Activated gamma-delta T cell treated with Interleukin-2 at 50 U/mL for 16 hours (primary cell): ENCODE measurements at places on chromosomes 2 and 18.

DNA sequence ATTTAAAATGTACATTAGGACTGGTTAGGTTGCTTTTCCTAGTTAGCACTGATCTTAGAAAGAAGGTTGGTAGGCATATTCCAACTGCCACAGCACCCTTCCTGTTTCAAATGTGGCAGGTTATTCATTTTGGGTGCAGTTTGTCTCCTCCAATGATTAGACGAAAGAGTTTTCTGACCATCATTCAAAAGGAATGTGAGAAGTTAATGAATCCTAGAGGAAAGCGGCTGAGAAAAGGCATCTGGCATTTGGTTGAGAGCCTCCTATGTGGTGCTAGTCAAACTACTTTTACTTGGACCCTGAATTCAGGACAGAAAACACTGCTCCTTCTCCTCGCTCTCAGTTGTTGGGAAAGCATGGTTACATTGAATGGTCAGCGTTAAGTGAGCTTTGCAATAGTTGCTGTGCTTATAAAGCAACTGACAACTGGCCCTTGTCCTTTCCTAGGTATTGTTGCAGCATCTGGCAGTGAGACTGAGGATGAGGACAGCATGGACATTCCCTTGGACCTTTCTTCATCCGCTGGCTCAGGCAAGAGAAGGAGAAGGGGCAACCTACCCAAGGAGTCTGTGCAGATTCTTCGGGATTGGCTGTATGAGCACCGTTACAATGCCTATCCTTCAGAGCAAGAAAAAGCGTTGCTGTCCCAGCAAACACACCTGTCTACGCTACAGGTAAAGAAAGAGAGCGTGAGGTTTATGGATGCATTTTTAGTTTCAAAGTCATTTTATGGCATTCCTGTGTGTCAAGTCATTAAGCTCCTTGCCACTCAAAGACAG is 6.1 kb downstream of the TGIF1 start:
- no peak for DNase-seq

DNA sequence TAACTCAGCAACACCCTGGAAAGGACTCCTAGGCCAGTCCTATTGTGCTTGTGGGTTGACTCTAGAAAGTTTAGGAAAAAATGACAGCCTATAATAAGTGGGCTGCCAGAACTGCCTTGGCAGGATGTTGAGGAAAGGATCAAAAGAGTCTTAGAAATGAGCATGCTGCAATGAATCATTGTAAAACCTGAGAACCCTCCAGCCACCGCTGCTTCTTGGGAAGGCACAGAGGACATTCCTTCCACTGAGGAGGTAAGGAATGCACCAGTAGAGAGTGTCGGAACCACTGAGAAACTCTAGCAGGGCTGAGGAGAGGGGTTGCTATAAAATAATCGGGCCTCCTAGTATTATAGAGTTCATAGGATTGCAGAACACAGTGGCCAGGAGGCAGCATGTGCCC is 146.7 kb upstream of the SMIM21 start:
- no peak for DNase-seq

GRCh38 chr18:32298171-32298667 is 108.4 kb downstream of the MEP1B start:
- no peak for DNase-seq

GRCh38 chr18:24947521-24948305 is 404.3 kb downstream of the ZNF521 start:
- DNase-seq: no peak

DNA sequence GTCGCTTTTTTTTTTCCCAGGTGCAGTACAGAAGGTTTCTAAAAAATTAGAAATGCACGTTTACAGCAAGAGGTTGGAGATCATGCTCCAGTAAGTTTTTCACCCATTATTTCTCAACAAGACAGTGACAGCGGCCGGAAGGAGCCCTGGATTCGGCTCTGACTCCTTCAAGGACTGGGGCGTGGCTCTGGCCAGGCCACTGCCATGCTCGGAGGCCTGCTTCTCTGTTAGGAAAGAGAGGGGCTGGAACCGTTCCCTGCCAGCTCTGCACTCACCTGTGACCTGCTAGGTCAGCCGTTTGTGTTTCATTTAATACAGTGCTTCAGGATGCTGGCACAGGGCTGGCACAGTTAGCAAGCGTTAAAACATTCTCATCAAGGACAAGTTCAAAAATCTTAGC is 6.7 kb upstream of the IAH1 start:
- no peak for DNase-seq

DNA sequence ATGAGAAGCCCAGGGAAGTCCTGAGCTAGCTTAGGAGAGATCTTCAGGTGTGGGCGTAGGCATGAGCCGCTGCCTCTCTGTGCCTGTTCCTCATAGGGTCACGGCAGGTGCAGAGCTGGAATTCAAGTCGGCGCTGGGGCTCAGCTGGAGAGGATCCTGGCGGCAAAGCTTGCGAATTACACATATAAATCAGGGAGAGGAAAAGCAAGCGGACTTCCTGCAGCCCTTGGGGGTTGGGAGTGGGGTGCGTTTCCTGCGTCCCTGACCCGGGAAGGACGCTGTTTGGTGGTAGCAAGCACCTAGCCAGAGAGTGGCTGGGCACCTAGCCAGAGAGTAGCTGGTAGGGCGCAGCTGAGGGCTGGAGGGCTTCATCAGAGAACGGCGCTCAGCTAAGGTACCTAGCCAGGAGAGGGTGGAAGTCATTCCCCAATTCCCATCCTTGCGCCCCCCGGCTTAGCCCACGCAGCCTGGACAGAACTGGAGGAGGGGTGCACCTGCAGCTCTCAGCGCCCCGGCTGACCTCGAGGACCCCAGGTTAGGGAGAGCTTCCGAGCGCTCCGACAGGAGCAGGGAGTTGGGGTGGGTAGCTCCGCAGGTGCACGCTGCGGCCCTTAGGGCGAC is 459 bp upstream of the EFR3B start:
- DNase-seq: peak; percentile 9

DNA sequence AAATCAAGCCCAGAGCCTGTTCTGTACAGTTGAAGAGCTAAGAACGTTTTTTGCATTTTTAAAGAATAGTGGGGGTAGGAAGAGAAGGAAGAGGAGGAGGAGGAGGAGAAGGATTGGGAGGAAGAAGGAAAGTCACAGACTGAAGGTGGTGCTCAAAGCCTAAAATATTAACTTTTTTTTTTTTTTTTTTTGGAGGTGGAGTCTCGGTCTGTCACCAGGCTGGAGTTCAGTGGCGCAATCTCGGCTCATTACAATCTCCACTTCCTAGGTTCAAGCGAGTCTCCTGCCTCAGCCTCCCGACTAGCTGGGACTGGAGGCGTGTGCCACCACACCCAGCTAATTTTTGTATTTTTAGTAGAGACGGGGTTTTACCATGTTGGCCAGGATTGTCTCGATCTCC is 18.3 kb upstream of the KLHL29 start:
- no peak for DNase-seq

DNA sequence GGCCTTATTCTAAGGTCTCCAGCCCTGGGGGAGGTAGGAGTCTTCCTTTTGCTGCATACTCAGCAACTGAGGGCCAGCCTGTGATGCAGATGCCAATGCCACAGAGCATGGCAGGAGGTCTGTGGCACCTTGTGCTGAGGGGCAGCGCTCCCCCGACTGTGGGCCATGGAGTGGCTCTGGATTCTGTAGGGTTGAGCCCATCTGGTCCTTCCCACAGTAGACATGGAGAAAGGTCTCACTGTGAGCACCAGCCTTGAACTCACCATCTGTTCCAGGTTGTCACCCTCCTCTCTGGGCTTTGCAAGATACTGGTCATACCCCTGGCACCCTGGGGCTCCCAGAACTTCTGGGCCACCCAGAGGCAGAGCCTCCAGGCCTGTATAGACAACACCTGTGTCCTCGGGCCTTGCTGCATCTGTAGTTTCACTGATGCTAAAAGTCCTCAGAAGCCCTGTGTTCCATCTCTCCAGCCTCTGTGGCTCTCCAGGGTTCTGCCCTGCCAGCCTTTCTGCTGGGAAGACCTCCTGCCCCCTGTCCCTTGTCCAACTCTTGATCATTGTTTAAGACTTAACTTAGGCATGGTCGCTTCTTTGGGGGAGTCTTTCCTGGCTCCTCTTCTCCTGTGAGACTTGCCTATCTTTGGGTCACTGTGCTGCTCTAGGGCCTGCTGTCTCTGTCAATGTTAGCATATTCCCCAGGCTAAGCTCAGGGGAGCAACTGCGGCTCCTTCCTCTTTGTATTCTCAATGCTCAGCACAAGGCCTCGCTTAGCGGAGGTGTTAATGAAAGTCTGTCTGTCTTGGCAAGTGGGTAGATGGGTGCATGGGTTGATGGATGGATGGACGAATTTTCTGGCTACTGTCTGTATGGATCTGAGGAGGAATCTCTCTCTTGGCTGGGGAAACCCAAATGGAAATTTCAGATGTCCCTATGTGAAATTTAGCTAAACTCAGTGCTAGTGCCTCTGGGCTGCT is 160.9 kb downstream of the DYSF start:
- no peak for DNase-seq

DNA sequence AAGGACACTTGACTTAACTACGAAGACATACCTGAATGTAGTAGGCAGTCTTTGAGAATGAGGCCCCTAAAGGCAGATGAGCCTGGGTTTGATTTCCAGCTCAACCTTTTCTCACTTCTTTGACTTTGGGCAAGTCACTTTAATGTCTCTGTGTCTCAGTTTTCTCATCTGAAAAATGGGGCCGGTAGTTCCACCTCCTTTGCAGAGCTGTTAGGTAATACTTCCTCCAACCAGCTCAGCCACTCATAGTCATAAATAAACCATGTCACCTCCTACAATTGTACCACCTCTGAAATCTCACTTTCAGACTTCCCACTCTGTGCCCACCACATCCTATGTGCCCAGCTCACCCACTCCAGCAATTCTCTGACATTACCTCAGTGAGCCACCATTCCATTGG is 10.4 kb downstream of the ARHGAP25 start:
- DNase-seq: no peak

DNA sequence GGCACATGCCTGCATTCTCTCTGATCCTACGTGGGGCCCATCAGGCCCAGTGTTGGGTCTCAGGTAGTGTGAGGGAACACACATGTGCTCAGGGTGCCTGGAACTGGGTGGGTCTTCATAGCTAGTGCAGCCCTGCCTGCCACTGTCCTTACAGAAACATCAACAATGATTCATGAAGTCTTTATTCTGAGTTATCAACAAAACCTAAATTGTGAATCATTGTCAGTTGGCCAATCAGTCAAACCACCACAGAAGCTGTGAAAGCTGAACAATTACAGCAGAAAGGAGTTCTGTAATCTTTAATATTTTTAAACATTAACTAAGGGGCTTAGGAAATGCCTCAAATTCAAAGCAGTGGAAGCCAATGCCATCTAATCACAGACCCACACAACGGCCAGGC is 82.8 kb upstream of the ZNF521 start:
- DNase-seq: no peak

DNA sequence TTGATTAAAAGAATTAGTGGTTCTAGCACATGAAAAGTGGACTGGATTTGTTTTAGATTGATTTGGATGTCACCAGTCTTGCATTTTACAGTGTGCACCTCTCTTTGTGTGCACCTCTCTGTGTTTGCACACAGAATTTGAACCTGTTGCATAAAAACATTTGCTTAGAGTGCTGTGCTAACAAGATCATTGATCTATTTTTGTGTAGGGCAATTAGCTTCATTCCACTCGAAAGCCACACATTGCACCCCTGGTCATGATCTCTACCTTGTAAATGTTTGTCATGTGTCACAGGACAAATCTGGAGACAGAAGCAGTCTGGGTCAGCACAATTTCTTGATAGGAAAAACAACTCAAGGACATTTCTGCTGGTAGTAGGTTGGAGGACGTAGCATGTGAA is 258.7 kb upstream of the LINC00305 start:
- no peak for DNase-seq
